ENCODE measurements at places on chromosomes 12 and 14.
A peak's percentile ranks its signal among the peaks of the same experiment; 100 is the strongest.

DNA sequence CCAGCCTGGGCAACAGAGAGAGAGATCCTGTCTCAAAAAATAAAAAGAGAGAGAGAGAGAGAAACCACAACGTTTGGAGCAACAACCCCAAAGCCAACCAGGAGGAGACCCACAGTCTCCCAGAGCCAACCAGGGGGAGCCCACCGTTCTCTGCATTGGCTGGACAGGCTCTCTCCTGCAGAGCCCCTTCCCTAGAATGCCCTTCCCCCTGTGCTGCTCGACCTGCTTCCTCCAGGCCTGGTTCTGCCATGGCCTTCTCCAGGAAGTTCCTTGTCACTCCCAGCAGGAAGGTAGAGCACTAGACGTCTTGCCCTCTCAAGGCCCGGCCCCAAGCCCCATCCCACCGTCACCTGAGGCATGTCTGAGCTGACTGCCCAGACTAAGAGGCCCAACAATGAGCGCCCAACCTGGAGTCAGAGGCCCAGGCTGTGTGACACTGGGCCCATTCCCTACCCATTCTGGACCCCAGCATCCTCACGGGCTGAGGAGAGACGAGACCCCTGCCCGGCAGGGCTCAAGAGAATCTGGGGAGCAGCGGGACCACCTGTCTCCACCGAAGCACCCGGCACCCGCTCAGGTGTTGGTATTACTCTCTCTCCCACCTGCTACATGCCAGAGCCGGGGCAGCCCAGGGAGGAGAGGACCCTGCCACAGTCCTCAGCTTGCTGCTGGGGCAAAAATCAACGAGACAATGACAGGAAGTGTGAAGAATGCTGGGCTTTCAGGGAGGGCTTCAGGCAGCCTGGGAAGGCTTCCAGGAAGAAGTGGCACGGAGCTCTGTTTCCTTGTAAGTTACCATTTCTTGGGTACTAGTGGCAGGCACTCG, 61.2 kb downstream of the DIO3 start:
- DNase-seq = no peak

DNA sequence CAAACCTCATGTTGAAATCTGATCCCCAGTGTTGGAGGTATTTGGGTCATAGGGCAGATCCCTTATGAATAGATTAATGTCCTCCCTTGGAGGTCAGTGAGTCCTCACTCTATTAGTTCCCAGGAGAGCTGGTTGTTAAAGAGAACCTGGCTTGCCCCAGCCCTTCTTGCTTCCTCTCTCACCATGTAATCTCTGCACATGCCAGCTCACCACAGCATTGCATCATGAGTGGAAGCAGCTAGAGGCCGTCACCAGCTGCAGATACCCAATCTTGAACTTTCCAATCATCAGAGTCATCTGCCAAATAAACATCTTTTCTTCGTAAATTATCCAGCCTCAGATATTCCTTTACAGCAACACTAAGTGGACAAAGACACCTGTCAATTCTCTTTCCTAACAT, 161.8 kb upstream of the IGF1 start:
- DNase-seq = no peak

GRCh38 chr14:53412819-53413675, 259.9 kb upstream of the DDHD1 start:
- DNase-seq = no peak

DNA sequence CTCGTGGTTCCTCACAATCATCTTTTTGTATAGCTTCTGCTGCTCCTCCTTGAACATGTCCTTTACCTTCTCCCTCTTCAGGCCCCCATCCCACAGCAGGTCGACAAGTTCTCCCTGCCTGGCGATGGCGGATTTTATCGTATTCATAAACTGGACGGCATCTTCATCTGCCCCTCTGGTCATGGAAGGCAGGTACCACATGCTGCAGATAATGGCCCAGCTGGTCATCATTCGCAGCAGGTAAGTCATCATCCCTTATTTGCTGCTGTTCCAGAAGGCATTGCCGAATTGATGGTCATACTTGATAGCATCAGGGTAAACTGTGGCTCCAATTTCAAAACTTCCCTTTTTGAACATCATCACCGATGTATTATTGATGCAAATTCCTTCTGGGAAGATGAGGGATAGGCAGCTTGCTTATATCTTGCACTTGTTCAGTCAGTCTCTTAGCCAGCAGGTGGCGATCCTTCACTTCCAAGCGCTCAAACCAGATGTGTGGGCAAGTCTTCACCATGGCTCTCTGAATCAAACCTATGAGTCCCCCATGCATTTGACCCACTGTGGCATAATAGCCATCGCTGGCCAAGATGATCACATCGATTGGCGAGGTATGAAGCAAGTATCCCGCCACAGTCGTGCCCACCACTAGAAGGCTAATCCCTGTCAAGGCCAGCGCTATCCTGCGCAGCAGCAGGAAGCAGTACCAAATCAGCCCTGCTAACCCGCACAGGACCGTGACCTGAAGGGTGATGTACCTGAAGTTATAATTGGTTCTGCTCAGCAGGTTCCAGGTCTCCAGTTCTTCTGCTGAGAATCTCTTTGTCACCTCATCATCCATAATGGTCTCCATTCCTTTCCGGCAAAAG, 381.5 kb upstream of the STXBP6 start:
- no peak for DNase-seq

- peak; percentile 59 for DNase-seq
These were observed 39.2 kb downstream of the SAMD4A start for GRCh38 chr14:54606178-54606577.

- no peak for DNase-seq
These were observed 1324.8 kb downstream of the TMEM121 start for GRCh38 chr14:106850913-106851825.

GRCh38 chr12:7937833-7938506, 2.0 kb upstream of the SLC2A3 start:
- no peak for DNase-seq

- DNase-seq = no peak
These were observed 129.6 kb downstream of the NDUFA12 start for GRCh38 chr12:94873734-94874517.

GRCh38 chr14:86543521-86543920, 1013.6 kb downstream of the FLRT2 start:
- DNase-seq = no peak

- DNase-seq = no peak
These were observed 55.2 kb downstream of the EFCAB11 start for GRCh38 chr14:89899291-89899690.

GRCh38 chr12:98403385-98403784, 112.0 kb upstream of the TMPO start:
- DNase-seq = no peak

GRCh38 chr12:5260086-5260485, 171.8 kb upstream of the NTF3 start:
- DNase-seq = no peak

DNA sequence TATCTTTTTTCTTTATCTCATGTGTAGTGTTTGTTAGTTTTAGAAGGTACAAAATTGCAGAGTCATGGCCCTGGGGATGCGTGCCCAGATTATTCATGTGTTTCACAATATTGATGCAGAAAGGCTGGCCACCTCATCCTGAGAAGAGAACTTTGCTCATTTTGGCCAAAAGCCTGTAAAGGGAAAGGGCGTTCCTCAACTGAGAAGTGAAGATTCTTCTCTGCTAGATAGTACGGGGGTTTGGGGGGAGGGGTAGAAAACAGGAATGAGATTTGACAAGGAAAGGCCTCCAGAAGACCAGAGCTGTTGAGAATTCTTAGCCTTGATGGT, 1.7 kb downstream of the MGST1 start:
- peak; percentile 73 for DNase-seq

- no peak for DNase-seq
These were observed 180.9 kb downstream of the CHST11 start for GRCh38 chr12:104637604-104638003.

DNA sequence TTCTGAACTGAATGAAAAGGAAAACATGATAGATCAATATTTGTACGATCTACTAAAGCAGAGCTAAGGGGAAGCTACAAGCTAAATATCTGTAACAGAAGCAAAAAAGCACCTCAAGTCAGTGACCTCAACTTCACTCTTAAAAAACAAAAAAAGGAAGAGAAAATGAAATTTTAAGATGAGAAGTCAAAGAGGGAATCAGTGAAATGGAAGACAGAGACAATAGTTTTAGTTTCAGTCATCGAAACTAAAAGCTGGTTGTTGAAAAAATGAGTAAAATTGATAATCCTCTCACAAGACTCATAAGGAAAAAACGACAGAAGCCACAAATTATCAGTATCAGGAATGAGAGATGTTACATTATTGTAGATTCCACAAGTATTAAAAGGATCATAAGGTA, 11.9 kb upstream of the SLC2A13 start:
- no peak for DNase-seq

DNA sequence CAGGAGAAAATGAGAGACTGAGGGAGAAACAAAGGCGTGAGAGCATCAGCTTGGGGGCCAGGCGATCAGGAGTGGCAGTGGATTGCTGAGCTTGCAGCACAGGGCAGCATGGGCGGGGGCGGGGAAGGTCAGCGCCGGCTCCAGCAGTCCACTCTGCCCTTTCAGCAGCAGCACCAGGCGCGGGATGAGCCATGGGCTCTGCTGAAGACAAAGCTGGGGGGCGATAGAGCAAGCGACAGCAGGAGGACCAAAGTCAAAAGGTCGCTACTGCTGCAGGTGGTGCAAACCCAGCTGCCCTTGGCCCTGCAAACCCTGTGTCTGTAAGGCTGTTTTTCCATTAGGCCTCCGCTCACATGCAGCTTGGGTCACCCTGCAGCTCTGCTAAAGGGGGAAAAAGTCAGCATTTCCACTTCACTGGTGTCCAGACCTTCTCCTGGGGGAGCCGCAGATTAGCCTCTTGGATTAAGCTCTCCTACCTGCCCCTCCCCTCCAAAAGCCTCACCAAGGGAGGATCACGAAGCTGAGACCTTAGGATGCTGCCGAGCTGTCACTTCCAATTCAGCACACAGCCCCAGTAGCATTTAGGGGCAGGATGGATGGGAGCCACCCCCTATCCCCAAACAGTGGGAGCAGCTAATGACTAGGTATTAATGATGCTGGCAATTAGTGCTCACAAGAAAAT, 204.8 kb downstream of the DPF3 start:
- DNase-seq = no peak

- no peak for DNase-seq
These were observed 794.3 kb downstream of the C12orf50 start for GRCh38 chr12:87234898-87235297.

GRCh38 chr12:46950094-46950493, 124.3 kb upstream of the SLC38A4 start:
- DNase-seq = no peak

- DNase-seq = no peak
These were observed 16.1 kb downstream of the GRIP1 start for GRCh38 chr12:66662729-66663128.

GRCh38 chr14:62053188-62053587, 291.0 kb downstream of the SNAPC1 start:
- no peak for DNase-seq

GRCh38 chr14:46840944-46841720, 189.6 kb upstream of the RPL10L start:
- DNase-seq = no peak

GRCh38 chr14:86532219-86532618, 1002.3 kb downstream of the FLRT2 start:
- no peak for DNase-seq

GRCh38 chr12:45220363-45220931, 4.6 kb downstream of the ANO6 start:
- DNase-seq = no peak

DNA sequence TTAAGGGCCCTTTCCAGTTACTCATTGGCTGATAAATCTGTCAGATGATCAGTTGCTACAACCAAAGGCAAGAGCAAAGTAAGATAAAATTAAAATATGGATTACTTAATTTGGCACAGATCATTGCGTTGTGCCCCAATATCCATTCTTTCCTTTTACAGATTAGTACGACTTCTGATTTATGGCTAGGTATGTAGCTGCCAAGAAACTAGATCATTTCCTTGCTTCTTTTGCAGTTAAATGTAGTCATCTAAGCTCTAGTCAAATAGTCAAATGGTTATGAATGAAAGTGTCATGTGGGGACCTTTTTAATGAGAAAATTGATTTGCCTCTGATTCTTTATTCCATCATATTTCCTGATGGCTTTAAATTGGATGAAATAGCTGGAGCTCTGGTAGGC, 1039.9 kb upstream of the FLRT2 start:
- DNase-seq = no peak

DNA sequence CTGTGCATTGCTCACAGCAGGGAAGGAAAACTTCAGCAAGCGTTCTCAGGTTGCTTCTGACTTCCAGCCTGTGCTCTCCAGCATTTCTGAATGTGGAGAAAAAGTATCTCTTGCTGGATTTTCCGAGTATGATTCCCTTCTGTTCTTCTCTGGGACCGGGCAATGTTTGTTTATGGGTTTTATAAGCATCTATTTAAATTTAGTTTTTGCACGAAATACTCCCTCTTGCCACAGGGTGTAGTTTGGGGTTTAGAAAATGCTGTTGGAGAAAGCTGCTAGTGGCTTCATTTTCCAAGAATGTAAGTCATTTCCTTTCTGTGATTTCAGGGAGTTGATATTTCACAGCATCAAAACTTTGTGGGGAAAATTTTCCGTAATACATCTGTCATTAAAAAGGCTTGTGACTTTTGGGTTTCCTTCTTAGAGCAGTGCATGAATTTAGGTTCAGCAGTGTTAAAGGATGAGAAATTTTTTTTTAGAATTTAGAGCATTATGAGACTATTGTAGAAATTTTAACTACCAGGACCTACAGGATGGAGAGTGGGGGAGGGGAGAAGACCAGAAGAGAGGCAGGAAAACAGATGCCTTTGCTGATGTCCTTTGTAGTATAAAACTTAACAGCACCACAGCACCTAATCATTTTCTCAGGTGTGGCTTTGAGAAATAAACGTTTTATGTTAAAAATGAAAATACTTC, 1.5 kb downstream of the FRMD6 start:
- DNase-seq = no peak

GRCh38 chr14:105292826-105293711, 7.7 kb downstream of the BRF1 start:
- DNase-seq = no peak

- DNase-seq = no peak
These were observed 70.0 kb upstream of the VPS33A start for GRCh38 chr12:122336015-122336946.

DNA sequence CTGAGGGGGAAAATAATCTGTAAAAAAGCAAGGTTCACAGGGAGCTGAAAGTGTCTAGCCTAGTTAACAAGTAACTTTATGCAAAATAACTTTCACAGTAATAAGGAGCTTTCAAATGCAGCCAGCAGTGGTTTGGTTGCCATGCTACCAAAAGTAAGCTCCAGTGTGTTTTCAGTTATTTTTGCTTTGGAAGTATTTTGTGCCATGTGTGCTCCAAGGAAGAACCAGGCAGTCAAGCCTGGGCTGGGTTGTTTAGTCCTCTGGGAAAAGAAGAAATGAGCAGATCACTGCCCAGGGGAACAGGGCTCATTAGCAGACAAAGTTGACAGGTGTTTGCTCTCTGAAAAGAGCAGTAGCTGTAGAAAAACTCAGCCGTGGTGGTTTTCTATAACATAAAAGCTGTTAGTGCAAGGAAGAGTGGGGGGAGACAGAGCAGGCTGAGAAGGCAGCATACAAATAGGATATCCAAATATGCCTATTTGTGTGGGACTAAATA, 92.8 kb upstream of the TMTC2 start:
- DNase-seq = no peak

- peak; percentile 11 for DNase-seq
These were observed 2.8 kb downstream of the TMEM179 start for GRCh38 chr14:104601786-104602185.

- no peak for DNase-seq
These were observed 21.4 kb downstream of the ADCY6 start for GRCh38 chr12:48767521-48767920.

GRCh38 chr12:91055976-91056375, 1.8 kb downstream of the KERA start:
- no peak for DNase-seq

All from psoas muscle (tissue), 8 donors.